Naive thymus-derived CD8-positive, alpha-beta T cell (primary cell): ENCODE measurements at places on chromosomes 2 and 18. TPM values are rescaled to one million over a fixed set of nuclear protein-coding genes. Genes with fewer than 3 reads are reported as not detected.

DNA sequence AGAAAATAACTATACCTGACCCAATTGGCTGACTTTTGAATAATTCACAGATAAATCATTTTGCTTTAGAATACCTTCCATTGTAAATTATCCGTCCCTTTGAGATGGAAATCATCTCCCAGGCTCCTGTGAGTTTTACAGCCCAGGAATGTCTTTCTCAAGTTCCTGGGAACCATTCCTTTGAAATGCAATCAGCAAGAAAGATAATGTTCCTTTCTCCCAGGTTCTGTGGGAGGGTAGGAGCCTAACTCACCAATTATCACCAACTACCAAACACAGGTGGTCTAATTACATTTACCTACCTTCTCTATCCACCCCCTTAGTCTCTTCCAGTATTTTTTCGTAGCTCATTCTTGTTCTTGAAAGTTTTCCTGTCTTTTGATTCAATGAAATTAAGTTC lies 1016.0 kb downstream of the SOCS6 start:
- H3K36me3 ChIP-seq, result no peaks in the 10 kb centered on the region
- H3K27me3 ChIP-seq, result peaks cover 1% of the 10 kb centered on the region
- no peak for DNase-seq
- no peak overlapping the region for H3K4me3 ChIP-seq

GRCh38 chr2:174902506-174903263 lies 102.5 kb downstream of the CHN1 start:
- peak overlapping the region; percentile 87 for H3K27ac ChIP-seq
- H3K27me3 ChIP-seq, result no peaks in the 10 kb centered on the region
- no peaks in the 10 kb centered on the region for H3K36me3 ChIP-seq
- H3K4me1 ChIP-seq, result peaks cover 25% of the 10 kb centered on the region
- no peak overlapping the region for H3K4me3 ChIP-seq

DNA sequence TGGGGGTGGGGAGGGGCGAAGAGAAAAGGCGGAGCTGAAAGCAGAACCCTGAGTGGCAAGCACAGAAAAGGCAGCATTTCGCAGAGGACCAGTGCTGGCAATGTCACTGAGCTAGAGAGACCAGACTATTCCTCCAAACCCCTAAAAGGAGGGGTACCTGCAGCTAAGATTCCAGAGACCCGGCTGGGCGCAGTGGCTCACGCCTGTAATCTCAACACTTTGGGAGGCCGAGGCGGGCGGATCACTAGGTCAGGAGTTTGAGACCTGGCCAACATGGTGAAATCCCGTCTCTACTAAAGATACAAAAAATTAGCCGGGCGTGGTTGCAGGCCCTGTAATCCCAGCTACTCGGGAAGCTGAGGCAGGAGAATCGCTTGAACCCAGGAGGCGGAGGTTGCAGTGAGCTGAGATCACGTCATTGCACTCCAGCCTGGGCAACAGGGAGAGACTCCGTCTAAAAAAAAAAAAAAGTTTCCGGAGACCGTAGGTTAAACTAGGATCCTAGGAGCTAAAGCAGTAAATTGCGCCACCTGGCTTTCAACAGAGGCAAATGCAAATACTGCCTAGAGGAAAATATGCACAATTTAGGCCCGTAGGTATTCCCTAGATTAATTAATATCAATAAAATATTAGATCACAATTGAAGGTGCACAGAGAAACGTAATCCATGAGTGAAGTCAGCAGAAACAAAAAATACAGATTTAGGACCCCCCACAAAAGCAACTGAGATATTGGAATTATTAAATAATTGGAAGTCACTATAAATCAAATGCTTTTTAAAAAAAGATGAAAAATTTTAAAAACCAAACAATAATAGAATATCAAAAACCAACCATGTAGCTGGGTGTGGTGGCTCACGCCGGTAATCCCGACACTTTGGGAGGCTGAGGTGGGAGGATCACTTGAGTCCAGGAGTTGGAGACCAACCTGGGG lies 4.9 kb downstream of the UCN start:
- H3K4me1 ChIP-seq, result peaks cover 15% of the 10 kb centered on the region
- H3K27me3 ChIP-seq, result peaks cover 31% of the 10 kb centered on the region
- H3K36me3 ChIP-seq, result no peaks in the 10 kb centered on the region
- peak overlapping the region; percentile 75 for H3K27ac ChIP-seq

- DNase-seq, result no peak
- no peak overlapping the region for H3K4me3 ChIP-seq
- no peaks in the 10 kb centered on the region for H3K4me1 ChIP-seq
- peaks cover 2% of the 10 kb centered on the region for H3K36me3 ChIP-seq
These were observed 107.4 kb upstream of the GLI2 start for GRCh38 chr2:120628248-120628647.

DNA sequence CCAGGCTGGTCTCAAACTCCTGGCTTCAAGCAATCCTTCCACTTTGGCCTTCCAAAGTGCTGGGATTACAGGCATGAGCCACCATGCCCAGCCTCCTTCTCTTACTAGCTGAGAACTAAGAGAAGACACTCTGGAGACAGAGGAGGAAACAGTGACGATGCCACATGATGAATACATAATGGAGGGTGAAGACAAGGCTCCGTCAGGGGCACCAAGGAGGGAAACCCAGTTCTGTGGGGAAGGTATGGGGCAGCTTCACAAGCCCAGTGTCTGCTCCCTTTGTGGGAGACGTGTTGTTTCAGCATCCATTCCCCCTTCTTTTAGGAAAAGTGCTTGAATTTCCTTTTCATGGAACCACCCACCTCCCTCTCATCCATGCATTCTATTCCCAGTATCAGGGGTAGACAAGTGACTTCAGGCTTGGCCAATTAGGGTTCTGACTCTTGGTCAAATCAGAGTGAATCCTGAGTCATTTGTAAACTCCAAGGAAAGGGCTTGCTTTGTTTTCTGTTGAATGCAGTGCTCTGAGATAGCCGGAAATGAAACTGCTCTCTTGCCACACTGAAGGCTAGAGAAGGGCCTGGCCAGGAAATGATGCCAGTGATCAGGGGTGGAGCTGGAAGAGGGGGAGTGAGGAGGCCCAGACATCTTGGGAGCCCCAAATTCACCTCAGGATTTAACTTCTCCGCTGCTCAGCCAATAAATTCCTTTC lies 23.7 kb downstream of the TMEM127 start:
- peak; percentile 27 for DNase-seq
- peaks cover 3% of the 10 kb centered on the region for H3K36me3 ChIP-seq
- H3K4me3 ChIP-seq, result peak overlapping the region; percentile 42
- H3K27me3 ChIP-seq, result no peaks in the 10 kb centered on the region

DNA sequence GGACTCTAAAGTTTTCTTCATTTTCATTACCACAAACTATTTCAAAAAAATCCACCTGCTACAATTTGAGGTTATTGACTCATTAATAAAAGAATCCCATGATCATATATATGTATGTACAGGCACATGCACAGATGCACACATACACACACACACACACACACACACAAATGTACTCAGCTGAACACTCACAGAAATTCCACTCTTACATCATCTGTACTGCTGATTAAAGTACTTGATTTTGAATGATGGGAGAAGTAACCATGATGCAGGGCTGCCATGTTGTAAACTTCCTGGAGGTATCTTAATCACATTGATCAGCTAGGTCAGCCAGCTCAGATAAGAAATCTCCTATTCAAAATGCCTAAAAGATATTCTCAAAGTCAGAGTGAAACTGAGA lies 1313.2 kb upstream of the NRXN1 start:
- no peaks in the 10 kb centered on the region for H3K27me3 ChIP-seq
- H3K4me1 ChIP-seq, result no peaks in the 10 kb centered on the region
- no peak overlapping the region for H3K4me3 ChIP-seq
- H3K36me3 ChIP-seq, result no peaks in the 10 kb centered on the region
- no peak overlapping the region for H3K27ac ChIP-seq
- no peak for DNase-seq

GRCh38 chr2:130336877-130337734 lies 5.6 kb upstream of the IMP4 start:
- H3K4me1 ChIP-seq, result peaks cover 26% of the 10 kb centered on the region
- peak overlapping the region; percentile 26 for H3K4me3 ChIP-seq
- peak overlapping the region; percentile 66 for H3K27ac ChIP-seq
- H3K27me3 ChIP-seq, result no peaks in the 10 kb centered on the region
- DNase-seq, result peak; percentile 21

GRCh38 chr18:39638224-39638623 lies 2072.6 kb upstream of the CELF4 start:
- H3K27me3 ChIP-seq, result no peaks in the 10 kb centered on the region
- no peaks in the 10 kb centered on the region for H3K36me3 ChIP-seq
- no peak for DNase-seq
- H3K4me3 ChIP-seq, result no peak overlapping the region

DNA sequence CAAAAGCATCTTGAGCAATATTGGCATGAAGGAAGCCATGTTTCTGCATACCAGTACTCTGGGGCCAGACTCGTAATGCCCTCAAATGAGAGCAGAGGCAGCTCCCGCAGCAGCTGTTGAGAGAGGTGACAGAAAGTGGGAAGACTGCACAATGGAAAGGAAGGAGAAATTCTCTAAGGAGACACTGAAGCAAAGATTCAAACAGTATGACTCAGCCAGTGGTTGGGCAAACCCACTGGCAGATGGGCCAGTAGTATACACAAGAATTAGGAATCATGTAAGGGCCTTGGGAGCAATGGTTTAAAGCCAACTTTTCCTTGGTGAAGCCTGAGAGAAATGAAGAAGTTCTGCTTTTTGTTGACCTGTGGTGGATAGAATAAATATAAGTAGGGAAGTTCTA lies 2092.7 kb upstream of the PIK3C3 start:
- H3K4me3 ChIP-seq, result no peak overlapping the region
- no peaks in the 10 kb centered on the region for H3K4me1 ChIP-seq
- H3K36me3 ChIP-seq, result no peaks in the 10 kb centered on the region
- H3K27me3 ChIP-seq, result no peaks in the 10 kb centered on the region

- peaks cover 4% of the 10 kb centered on the region for H3K36me3 ChIP-seq
- peaks cover 4% of the 10 kb centered on the region for H3K27me3 ChIP-seq
- H3K4me3 ChIP-seq, result no peak overlapping the region
- H3K4me1 ChIP-seq, result no peaks in the 10 kb centered on the region
- no peak overlapping the region for H3K27ac ChIP-seq
These were observed 30.8 kb upstream of the TMEM214 start for GRCh38 chr2:27001950-27002349.

GRCh38 chr2:227473122-227473461 lies 1.1 kb downstream of the AGFG1 start:
- no peak for DNase-seq
- peak overlapping the region; percentile 79 for H3K27ac ChIP-seq
- no peaks in the 10 kb centered on the region for H3K36me3 ChIP-seq
- H3K4me3 ChIP-seq, result peak overlapping the region; percentile 83
- H3K4me1 ChIP-seq, result peaks cover 56% of the 10 kb centered on the region
- H3K27me3 ChIP-seq, result no peaks in the 10 kb centered on the region

DNA sequence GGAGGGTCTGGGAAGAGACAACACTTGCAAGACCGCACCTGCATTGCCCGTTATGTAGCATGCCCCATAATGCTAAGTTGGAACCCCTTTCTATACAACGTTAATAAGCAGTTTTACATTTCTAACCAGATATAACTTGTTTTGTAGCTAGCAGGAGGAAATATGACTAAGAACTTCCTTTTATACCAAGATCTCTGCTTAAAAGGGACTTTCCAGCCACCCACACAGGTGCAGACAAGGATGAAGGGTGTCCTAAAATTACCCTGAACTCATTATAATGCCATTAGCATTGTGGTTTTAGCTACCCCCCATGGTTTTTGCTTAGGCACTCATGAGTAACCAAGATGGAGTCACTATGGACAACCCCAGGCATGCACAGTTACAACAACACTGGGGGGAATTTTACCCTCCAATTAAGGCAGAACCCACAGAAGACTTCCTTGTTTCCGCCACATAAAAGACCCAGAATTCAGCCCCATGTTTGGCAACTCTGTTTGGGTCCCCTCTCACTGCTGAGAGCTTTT lies 362.8 kb downstream of the CBLN2 start:
- H3K27me3 ChIP-seq, result no peaks in the 10 kb centered on the region
- H3K4me1 ChIP-seq, result no peaks in the 10 kb centered on the region
- H3K27ac ChIP-seq, result no peak overlapping the region
- H3K4me3 ChIP-seq, result no peak overlapping the region
- no peaks in the 10 kb centered on the region for H3K36me3 ChIP-seq

DNA sequence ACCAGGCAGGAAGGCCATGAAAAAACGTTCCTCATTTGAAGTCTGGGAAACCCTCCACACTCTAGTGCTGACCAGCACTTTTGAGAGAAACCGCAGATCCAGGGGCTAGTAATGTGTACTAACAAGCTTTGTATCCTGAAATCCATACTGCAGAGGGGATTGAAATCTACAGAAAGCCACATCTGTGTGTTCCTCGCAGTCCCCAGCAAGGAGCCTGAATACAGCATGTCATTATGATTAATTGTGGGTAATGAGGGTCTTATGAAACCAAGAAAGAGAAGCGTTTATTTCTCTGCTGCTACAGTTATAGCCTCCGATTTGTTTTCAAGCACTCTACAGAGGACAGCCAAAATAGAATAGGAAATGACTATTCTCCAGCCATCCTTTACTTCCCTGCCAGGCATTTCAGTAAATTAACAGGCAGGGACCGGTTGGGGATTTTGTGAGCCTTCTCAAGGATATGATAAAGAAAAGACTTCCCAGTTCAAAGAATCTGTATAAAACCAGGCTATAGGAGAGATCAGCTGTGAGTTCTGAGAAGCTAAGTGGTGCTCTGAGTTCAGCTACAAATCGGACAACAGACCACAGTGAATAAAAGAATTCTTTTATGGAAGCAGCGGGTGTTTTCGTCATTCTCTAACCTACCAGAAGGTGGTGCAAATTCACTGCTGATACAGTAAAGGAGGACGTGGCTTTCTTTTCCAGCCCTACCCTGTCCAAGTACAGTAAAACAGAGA lies 133.4 kb downstream of the INSIG2 start:
- H3K27me3 ChIP-seq, result peaks cover 37% of the 10 kb centered on the region
- no peaks in the 10 kb centered on the region for H3K36me3 ChIP-seq
- no peak overlapping the region for H3K27ac ChIP-seq
- peaks cover 23% of the 10 kb centered on the region for H3K4me1 ChIP-seq
- H3K4me3 ChIP-seq, result no peak overlapping the region

DNA sequence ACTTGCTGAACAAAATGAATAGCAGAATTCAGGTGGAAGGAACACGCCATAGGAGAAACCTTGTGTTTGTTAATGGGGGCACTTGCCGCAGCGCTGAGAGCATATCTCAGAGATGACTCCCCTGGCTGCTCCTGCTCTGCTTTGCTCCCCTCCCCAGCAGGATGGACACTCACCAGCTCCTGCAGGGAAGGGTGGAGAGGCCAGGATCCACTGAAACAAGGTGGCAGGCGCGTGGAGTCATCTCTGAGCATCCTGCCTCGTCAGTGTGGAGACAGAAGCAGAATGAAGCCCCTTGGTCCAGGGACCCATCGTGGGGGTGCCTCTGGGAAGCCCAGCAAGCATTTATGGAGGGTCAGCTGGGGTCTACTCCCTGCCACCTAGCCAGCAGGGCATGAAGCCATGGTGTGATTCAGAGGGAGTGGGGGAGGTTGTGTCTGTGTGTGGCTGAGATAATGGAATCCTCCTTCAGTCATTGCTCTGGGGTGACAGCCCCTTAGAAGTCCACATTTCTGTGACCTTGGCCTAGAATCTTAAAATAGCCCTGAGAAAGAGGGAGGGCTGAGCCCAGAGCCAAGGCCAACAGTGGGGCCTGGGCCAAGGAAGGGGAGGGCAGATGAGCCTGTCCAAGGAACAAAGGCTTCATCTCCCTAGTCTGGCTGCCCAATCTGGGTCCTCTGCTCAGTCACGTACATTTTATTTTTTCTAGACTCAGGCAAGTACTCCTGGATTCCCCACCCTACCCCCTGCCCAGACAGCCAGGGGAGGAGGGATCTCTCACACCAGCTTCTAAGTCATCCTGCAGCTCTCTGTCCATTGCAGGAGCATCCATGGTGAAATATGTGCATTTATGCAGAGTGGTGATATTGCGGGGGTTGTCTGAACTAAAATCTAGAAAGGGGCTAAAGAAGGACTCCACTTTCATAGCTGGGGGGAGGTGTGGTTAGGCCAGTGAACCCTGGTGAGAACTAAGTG lies 215.4 kb downstream of the ZBTB7C start:
- no peaks in the 10 kb centered on the region for H3K4me1 ChIP-seq
- no peak overlapping the region for H3K27ac ChIP-seq
- H3K4me3 ChIP-seq, result no peak overlapping the region
- no peaks in the 10 kb centered on the region for H3K36me3 ChIP-seq

The CFC1 gene
- total RNA-seq, result not detected

The DPP10 gene
- not detected for total RNA-seq

The GCC2 gene
- total RNA-seq, result 205 TPM

The LBX2 gene
- total RNA-seq, result not detected
